NCI-H1417 treated with DMSO at 0.1 percent for 48 hours (cell line): ENCODE measurements at places on chromosomes 13 and 19.

GRCh38 chr19:58480481-58480830 is 4.3 kb downstream of the ZNF446 start:
- no peak for DNase-seq

DNA sequence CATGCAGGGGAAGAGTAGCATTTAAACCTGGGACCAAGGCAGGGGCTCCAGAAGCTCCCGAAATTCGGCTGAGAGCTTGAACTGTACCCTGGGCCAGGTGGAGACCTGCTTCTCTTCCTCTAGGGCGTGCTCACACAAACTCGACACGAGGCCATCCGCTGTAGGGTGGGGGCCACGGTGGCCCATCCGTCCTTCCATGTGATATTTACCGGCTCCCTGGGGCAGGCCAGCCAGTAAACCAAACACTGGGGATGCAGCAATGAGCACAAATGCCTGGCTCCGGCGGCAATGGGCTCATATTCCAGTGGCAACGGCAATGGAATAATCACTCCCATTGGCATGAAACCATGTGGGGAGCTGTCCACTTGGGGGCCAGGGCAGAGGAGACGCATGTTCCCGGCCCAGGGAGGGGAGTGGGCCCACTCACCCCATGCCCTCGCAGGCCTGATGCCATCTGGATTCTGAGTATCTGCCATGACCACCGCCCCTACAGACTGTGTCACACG is 10.8 kb downstream of the SH3GL1 start:
- DNase-seq = no peak

GRCh38 chr13:99913167-99913566 is 58.4 kb downstream of the ZIC5 start:
- DNase-seq = no peak

- DNase-seq = no peak
These were observed 25.3 kb upstream of the SLC46A3 start for GRCh38 chr13:28744091-28744536.

DNA sequence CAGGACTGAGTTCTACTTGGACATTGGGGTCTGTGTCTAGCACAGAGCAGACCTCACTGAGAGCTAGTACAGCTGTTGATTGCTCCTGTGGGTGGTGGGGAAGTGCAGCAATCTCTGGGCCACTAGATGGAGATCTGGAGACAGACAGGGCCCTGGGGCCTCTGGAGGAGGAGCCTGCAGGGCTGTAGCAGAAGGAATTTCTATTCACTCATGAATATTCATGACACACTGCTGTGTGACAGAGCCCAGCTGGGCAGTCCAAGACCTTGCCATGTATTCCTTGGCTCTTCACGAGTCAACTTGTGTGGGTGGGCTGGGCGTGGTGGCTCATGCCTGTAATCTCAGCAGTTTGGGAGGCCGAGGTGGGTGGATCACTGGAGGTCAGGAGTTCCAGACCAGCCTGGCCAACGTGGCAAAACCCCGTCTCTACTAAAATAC is 37.5 kb downstream of the SUGP2 start:
- DNase-seq = no peak

DNA sequence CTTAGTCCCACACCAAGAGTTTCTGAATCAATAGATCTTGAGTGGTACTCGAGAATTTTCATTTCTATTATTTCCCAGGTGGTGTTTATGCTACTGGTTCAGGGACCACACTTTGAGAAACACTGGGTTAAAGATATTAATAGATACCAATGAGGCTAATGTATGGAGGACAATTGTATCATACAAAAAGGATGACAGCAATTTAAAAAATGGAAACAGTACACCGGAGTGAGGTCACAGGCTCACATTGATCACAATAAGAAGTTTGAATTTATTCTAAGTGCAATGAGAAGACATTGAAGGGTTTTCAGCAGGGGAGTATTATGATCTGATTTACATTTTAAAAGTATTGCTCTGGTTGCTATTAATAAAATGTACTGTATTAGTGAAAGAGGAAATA is 488.3 kb downstream of the PCDH17 start:
- no peak for DNase-seq

GRCh38 chr13:26017196-26017921 is 34.5 kb downstream of the SHISA2 start:
- no peak for DNase-seq

GRCh38 chr13:30156826-30157615 is 150.3 kb downstream of the KATNAL1 start:
- no peak for DNase-seq
